ENCODE measurements at places on chromosomes 1 and 21.
A peak's percentile ranks its signal among the peaks of the same experiment; 100 is the strongest.

DNA sequence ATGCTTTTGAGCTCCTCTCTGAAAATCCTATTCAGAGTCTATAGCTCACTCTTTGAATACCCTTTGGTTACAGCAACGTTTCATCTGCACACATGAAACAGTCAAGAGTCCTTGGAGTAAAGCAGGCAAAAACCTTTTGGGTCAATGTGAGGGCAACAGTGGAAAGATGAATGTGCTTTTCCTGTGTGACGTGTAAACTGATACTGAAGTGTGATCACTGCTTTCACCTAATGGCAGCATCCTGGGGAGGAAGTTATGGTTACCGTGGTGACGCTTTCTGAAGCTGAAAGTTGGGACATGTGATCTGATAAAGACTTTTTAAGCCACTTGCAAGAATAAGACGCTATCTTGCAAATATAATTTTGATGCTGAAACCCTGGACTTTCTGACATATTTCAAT, 160.0 kb downstream of the SEC16B start:
- DNase-seq = no peak

DNA sequence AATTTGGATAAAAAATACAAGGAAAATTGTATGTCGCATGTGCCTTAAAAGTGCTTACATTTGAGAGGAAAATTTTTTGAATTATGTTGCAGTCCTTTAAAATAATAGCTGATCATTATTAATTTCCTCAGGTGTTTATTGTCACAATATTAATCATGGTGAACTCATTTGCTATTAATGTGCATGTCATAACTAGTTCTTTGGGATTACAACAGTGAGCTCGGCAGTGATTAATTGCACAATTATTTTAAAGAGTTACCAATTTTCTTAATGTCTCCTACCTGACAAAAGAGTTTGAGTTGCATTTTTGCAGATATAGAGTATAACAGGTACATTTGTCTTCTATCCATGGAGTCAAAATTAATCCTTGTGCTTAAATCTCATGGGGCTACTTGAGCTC, 854.3 kb downstream of the BRINP3 start:
- no peak for DNase-seq

DNA sequence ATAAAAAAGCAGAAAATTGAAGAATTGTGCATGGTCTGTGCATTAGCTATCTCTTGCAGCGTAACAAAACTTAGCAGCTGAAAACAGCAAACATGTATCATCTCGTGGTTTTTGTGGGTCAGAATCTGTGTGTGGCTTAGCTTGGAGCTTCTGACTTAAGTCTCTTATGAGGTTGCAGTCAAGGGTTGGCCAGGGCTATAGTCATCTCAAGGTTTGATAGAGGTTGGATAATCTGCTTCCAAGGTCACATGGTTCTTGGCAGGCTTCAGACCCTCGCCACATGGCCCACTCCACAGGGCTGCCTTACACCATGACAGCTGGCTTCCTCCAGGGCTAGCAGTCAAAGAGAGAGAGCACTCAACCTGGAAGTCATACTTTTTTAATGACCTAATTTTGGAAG, 35.9 kb downstream of the CNST start:
- no peak for DNase-seq

DNA sequence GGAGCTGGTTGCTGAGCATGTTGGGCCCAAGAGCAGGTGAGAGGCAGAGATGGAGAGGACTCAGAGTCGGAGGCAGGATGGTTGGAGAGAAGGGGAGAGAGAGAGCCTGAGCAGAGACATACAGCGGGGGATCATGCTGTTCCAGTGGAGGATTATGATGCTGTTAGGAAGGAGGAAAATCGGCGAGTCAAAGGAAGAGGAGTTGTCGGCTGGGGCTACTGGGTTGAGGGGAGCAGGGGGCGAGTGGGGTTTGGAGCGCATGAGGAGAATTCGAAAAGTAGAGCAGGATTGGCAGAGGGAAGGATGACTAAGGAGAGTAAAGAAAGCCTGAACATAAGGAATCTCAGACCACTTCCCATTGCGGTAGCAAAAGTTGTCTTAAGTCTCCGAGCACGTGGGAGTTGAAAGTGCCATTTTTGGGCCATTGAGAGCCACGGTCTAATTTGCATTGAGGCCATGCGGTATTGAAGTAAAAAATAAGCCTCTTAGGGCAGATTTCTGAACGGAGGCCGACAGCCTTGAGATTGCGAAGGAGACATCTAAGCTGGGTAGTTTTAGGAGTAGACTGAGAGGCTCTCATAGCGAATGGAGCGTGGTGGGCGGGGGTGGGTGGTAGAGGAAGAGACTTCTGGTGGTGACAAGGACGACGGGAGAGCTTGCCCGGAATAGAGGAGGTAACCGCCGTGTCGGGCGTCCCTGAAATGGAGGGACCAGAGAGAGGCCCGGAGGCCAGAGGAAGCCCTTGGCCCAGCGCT, 140.4 kb upstream of the ETV3 start:
- DNase-seq = no peak

DNA sequence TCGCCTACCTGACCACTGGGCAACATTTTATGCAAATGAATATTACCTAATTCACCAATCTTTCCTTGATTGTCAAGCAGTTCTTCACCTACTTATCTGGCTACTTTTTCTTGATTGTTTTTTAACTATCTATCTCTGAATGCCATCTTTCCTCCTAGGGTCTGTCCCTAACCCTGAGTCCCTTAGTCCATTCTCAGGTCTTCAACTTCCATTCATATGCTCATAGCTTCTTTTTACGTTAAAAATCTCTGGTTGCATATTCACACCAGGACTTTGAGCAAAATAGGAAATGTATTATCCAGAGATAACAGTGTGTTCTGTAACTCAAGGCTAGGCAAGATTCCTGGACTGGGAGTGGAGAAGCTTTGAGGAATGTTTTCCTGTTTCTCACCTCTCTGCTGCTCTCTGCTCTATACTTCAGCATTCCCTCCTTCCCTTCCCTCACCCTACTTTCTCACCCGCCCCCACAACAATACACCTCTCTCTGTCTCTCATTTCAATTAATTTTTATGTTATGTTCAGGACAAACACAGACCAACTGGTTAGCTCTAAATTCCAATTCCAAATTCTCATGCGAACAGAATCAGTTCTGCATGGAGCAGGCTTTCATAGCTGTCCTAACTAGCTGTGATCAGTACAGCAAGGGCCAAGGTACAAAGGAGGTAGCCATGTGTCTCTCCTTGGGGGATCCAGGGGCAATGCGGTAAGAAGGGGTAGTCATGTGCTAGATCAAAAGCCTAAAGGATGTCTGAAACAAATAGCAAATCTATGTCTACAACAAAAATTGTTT, 278.4 kb downstream of the USH2A start:
- no peak for DNase-seq

DNA sequence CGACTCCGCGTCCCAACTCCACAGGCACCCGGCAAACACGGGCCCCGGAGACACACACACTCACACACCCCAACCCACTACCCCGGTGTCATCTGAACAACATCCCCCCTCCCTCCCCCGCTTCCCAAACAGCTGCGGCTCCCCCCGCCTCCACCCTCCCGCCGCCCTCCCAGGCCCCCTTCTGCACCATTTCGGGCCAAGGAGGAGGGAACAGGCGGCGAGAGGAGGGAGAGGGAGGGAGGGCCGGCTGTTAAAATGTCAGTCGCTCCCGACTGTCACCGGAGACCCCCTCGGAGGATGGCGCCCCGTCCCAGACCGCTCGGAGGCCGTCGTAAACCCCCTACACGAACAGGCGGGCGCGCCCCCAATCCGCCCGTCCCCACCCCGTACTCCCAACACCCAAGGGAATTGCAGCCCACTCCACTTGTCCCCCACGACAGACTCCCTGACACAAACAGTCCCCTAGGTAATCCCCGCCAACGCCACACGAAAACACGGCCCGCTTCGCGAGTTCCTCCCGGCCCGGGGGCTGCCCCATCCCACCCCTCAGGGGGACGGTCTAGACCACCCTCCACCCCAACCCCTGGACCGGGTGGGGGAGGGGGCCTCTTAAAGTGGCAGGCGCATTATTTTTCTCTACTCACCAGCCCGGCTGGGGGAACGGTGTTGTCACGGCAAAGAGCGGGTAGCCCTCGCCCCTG, 583 bp downstream of the MEF2D start:
- peak; percentile 52 for DNase-seq

DNA sequence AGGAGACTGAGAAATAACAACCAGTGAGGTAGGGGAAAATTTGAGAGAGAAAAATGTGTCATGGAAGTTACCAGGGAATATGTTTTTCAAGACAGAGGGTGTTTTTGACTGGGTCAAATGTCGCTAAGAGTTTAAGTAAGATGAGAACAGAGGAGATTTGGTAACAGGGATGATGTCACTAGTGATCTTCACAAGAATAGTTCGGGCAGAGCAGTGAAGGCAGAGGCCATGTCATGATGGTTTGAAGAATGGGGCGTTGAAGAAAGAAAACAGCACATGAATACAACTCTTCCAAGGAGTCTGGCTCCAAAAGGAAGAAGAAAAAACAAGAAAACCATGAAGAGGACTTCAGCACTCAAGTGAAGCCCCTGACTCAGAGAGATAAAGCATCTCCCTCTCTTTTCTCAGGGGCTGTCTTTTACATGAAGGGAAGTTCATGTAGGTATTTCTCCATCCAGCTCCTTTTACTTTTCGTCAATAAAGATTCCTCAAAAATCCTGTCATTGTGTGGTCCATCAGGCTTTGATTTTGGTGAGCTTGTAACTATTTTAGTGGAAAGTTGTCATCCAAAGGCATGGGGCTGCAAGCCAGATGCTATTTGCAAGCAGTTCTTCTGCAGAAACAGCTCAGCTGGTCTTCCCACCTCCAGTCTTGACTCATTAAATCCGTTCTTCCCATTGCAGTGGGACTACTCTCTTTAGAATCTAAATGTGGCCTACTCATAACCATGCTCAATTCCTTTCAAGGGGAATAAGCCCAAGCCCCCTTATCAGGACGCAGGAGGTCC, 397.3 kb downstream of the LMX1A start:
- DNase-seq = no peak

GRCh38 chr1:235423214-235423652, 56.0 kb downstream of the TBCE start:
- no peak for DNase-seq

- no peak for DNase-seq
Measured at GRCh38 chr1:87959236-87959635, 630.6 kb downstream of the LMO4 start.

DNA sequence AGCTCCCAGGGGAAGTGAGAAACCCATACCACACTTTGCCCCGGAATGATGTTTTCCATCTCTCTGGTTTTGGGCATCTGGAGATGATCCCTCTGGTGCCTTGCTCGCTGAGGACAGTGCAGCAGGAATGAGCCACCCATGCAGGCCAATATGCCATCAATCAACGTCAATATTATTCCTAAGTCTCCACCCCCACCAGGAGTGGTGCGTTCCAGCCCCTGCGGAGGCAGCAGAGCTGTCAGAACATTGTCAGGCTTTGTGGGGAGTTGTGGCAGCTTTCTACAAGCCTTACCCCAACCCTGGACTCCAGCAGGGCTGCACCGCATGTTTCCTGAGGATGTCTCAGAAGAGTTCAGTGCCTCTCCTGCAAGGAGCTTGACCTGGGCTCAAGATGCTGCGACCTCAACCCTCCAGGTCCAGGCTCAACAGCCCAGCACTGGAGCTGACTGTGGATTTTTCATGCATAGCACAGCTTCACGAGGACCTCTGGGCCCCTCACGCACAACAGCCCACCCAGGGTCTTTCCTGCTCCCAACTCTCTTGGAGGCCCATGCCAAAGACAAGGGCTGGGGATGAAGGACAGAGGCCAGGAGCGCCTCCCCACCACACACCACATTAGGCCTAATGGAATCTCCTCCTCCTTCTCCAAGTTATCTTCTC, 67.5 kb downstream of the PSMG1 start:
- no peak for DNase-seq

DNA sequence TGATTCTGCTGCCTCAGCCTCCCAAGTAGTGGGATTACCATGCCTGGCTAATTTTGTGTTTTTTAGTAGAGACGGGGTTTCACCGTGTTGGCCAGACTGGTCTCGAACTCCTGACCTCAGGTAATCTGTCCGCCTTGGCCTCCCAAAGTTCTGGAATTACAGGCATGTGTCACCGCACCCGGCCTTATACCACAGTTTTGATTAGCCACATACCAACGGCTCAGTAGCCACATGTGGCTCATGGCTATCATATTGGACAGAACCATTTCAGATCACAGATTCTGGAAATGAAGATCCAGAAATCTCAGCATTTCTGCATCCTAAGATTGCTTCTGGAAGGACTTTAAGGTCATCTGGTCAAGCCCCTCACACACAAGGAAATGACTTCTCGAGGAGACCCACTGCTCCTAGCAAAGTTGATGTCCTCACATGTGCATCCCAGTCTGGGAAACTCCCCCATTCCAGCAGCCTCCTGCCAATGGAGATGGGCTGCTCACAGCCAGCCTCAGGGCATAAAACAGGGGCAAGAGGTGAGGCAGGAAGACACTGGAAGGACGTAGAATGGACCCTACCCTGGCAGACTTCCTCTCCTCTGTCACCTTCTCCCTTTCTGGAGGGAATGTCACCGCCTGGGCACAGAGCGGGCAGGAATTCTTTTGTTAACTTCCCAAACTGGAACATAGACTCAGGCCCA, 17.5 kb upstream of the CITED4 start:
- DNase-seq = no peak

- DNase-seq = no peak
Measured at GRCh38 chr1:85132078-85132720, 68.6 kb downstream of the SYDE2 start.

GRCh38 chr1:8370046-8370881, 52.4 kb downstream of the SLC45A1 start:
- no peak for DNase-seq

GRCh38 chr1:160260406-160261382, 1.7 kb downstream of the DCAF8 start:
- DNase-seq = no peak

- no peak for DNase-seq
Measured at GRCh38 chr1:209885403-209886218, 52.4 kb upstream of the SYT14 start.

DNA sequence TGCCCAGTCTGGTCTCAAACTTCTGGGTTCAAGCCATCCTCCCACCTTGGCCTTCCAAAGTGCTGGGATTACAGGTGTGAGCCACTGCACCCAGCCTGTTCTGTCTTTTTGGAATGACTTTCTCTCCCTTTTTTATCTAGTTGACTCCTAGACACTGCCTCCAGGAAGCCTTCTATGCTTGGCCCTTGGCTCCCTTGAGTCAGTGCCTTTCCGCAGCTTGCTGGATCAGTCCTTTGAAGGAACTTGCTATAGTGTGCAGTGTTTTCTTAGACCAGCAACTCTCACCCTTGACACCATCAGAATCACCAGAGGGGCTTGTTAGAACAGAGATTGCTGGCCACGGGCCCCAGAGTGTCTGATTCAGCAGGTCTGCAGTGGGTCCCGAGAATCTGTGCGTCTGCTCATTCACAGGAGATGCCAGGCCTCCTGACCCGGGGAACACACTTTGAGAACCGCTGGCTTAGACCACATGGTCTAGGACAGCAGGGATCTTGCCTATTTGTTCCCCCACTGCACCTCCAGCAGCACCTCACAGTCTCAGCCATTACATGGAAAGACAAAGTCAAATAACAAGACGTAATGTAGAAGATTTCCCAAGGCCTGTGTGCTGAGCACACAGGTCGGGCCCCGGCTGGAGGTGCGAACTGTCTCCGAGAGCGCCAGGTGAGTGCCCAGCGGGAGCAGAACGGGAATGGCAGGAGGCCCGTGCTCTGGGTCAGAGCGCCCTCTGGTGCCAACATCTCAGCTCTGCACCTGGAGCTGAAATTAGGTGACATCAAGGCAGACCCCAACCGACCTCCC, 27.4 kb upstream of the CTPS1 start:
- DNase-seq = peak; percentile 47
